ENCODE measurements at places on chromosomes 12 and 14.

DNA sequence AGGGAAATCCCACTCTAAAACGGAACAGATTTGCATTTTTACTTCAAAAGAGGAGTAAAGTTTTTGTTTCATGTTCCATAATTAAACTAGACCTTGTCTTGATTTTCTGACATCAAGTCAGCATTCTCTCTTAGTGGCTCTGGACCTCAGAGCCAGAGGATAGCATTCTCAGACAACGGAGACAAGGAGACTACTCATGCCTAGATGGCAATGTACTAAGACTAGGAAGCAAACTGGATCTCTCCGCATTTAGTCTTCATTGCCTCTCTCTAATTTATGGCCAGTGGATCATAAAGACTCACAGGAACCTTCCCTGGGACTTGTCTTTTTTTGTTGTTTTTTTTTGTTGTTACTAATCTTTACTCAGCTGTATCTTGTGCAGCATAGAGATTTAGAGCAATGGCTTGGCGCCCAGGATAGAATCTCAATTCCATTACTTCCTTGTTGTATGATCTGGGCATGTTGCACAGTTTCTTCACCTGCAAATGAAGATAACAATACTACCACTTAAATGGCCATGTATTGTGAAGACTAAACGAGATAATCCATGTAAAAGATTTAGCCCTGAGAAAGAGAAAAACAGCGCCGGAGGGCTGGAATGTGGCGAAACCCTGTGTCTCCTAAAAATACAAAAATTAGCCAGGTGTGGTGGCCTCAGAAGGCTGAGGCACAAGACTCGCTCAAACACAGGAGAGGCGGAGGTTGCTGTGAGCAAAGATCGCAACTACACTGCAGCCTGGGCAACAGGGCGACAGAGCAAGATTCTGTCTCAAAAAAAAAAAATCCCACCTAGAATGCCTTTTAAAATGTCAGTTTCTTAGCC is 4.0 kb upstream of the GEMIN2 start:
- no peak for DNase-seq

DNA sequence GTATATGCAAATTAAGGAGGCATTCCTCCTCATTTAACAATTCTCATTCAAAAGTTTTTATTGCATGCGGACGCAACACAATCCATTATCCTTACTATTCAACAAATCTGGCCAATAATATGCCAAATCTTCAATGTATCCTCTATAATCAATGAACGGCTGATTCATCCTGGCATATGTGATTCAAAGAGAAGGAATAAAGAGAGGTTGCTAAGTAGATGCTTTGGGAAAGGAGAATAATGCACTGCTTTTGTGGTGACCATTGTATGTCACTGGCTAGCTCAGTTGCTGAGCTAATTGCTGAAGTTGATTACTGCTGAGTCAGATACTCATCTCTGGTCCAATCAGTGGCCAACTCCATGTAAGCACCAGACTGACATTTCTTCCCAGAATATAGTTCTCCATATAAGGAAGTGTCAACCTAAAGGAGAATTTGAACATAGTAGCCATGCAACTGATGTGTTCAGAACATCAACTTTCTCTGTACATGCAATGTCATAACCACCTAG is 148.0 kb downstream of the PDZRN4 start:
- DNase-seq = no peak

- DNase-seq = peak; percentile 40
Measured at GRCh38 chr12:14995583-14996425, 23.0 kb downstream of the PDE6H start.

DNA sequence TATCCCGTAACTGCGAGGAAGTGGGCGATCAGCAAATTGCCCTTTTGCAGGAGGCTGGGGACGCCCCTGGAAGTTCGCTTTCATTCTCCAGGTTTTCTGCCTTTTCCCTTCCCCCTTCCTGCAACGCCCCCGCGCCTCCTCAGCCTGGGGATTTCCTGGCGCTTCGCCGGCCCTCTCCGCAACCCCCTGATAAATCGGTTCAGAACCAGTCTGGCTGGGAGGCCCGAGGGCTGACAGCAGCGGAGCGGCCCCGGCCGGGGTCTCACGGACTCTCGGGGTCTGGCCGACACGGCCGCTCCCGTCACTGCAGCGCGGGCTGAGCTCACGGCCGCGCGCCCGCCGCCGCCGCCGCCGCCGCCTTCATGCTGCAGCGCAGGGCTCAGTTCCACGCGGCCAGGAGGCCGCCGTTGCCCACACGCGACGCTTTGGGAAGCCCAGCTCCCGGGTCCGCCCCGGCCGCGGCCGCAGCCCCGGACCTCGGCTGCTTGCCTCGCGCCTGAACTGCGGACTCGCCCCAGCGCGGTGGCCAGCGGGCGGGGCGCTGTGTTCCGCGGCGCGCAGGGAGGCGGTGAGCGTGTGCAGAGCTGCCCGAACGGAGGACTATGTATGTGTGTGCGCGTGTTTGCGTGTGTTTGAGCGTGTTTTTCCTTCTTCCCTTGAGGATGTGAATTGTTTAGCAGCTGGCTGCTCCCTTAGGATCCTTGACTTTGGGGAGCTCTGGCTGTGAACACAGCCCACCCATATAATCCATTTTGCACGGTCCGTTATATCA is at the start of gene LRFN5:
Gene LRFN5, plus strand, starts transcription at position 345 of the 772 bp plus-strand sequence.
- DNase-seq = peak; percentile 7

GRCh38 chr14:78618368-78618767 is 448.2 kb downstream of the NRXN3 start:
- DNase-seq = no peak

GRCh38 chr12:103712216-103712615 is 125.1 kb downstream of the STAB2 start:
- DNase-seq = no peak

Data from cerebellum (tissue), 4 donors.